Activated CD8-positive, alpha-beta memory T cell treated with anti-CD3 and anti-CD28 coated beads for 1 hour (primary cell): ENCODE measurements at places on chromosomes 4 and X.

DNA sequence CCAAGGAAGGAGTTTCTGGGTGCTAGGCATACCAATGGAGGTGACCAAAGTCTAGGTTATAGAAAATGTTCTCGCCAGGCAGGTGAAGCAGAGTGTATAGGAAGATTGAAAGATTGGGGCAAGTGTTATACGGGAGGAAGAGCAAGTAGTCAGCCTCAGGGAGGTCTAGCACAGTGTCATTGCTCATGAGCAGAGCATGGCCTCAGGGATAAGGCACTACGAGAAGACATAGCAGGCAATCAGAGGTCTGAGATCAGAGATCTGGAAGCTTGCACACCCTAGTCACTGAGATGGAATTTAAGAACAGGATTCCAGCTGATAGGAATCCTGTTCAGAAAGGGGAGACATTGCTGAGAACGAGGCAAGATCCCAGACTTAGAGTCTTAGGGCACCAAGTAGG is 350.0 kb upstream of the CASK start:
- DNase-seq, result no peak

DNA sequence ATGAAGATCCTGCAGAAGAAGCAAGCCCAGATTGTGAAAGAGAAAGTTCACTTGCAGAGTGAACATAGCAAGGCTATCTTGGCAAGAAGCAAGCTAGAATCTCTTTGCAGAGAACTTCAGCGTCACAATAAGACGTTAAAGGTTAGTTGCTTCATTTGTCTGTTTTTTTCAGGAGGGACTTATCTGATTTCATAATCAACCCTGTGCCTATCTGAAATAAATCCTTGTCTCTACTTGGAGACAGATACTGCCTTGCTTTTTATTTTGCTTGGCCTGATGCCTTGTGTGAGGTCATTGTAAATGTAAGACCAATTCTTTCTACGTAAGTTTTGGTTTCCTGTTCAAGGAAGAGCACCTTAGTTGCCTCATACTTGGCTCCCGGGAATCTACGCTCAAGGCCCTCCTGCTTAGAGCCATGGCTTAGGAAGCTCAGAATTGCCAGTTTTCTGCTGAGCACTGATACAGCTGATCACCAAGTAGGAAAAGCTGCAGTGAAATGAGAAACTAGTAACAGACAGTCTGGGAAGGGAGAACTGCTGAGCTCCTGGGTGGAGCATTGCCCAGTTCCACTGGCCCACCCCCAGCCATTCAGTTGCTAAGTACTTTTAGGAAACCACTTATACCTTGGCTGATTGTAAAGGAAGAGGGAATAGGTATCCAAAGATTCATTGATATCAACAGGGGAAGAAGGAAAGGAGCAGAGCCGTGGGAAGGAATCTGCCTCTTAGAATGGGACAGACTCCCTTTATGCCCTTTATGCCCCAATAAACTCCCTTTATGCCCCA is 41.8 kb downstream of the RBBP7 start:
- DNase-seq, result no peak

DNA sequence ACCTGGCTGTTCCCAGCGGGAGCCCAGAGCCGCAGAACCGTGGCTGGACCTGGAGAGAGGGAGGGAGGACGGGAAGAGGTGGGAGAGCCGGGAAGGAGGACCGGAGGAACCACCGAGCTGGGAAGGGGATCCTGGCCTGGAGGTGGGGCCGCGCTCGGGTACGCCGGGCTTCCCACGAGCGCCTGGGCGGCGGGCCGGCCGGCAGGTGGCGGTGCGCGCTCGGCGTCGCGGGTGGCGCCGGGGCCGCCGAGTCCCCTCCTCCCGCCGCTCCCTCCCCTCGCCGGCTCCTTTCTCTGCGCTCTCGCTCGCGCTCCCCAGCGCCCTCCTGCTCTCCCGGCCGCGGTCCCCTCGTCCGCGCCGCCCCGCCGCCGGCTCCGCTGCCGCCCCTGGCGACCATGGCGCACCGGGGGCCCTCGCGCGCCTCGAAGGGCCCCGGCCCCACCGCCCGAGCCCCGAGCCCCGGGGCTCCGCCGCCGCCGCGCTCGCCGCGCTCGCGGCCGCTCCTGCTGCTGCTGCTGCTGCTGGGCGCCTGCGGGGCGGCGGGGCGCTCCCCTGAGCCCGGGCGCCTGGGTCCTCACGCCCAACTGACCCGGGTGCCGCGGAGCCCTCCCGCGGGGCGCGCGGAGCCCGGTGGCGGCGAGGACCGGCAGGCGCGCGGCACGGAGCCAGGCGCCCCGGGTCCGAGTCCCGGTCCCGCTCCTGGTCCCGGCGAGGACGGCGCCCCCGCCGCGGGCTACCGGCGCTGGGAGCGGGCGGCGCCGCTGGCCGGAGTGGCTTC is at the start of gene SORCS2:
SORCS2 (plus strand) TSS at position 287 of the 778 bp plus-strand sequence.
- DNase-seq, result peak; percentile 27

GRCh38 chr4:4730249-4730648 is 129.2 kb upstream of the MSX1 start:
- no peak for DNase-seq

DNA sequence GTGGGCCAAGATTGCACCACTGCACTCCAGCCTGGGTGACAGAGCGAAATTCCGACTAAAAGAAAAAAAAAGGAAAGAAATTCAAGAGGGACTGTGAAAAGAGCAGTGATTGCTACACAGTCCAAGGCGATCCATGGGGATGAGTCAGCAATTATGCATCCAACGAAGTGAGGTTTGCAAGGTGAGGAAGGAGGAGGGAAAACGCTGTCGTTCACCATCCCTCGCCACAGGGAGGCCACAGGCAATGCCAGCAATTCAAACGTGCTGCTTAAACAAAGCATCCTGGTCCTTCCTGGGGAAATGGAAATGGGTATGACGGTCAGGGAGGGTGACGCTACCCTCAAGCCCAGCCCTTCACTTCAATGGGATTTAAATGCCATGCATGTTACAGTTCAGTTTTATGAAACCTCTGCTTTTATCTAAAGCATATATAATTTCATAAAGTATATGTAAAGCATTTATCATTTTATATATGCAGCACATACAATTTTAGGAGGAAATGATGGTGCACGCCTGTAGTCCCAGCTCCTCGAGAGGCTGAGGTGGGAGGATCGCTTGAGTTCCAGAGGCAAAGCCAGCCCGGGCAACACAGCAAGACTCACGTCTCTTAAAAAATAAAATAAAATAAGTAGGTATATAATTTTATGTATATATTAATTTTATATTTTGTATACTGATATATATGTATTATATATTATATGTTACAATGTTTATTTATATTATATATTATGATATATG is 108.7 kb downstream of the DHRSX start:
- DNase-seq, result no peak
